ENCODE measurements at places on chromosomes 1 and 21.

DNA sequence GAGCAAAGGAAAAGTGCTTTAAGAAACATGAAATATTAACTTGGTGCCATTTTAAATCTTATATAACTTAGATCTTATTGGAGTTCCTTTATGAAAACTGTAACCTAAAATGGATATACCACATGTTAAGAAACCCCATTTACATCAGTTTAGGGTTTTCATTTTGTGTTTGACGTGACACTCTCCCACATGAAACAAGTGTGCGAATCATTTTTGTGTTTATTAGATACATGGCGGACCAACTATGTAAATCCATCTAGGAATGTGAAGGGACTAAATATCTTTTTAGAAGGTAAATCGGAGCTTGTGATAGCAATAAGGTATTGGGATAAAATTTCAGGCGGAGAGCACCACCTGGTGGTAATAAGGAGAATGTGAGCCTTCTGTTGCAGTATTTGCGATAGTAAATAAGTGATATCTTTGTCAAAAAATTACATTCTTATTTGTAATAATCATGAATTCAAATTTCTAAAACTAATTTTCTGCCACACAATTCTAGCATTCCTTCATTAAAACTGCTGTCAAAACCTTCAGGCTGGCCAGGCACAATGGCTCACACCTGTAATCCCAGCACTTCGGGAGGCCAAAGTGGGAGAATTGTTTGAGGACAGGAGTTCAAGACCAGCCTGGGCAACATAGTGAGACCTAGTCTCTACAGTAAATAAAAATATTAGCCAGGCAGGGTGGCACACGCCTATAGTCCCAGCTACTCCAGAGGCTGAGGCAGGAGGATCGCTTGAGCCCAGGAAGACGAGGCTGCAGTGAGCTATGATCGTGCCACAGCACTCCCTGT lies 31.3 kb downstream of the SMAP2 start:
- DNase-seq = peak; percentile 61

DNA sequence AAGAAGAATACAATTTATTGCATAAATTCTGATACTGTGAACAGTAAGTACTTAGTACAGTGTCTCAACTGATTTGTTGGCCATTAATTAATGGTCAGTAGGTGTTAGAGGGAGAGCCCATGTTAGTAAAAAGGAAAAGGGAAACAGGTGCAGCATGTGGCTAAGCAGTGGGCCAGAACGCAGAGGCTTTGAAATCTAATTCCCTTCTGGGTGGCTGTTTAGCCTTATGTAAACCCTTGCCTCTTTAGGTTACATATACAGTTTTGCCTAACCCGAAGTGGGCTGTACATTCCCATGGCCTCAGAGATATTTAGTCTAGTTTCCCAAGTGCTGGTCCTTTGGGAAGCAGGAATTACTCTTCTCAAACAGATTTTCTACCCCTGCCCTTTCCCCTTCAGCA lies 43.5 kb upstream of the BCL9 start:
- DNase-seq = no peak

DNA sequence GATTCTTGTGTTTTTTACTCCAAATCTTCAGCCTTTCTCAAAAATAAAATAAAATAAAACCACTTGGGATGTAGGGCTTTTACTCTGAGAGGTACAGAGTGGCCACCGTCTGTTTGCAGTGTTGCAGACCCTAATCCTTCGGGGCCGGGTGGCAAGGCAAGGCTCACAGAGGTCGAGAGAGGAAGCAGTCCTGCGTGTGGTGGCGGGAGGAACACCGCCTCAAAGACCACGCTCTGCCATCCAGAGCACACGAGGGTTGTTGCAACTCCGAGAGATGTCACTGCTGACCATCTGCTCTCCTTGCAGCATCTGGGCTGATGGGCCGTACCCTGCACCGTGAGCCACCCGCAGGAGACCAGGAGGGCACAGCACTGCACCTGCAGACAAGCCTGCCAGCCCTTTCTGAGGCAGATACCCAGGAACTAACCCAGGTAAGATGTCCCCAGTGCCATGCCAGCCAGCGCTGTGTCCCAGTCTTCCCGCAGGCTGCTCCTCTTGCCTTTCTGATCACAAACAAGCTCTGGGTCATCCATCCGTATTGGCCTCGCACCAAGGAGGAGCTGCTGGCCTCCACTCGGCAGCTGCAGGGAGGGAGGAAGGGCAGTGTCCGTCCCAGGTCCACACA lies 31.5 kb downstream of the SNAP47 start:
- DNase-seq = no peak

- DNase-seq = peak; percentile 53
These were observed 3.0 kb downstream of the TIAM1 start for GRCh38 chr21:31340942-31341487.

- DNase-seq = no peak
These were observed 102.5 kb upstream of the L1TD1 start for GRCh38 chr1:62092110-62092509.

DNA sequence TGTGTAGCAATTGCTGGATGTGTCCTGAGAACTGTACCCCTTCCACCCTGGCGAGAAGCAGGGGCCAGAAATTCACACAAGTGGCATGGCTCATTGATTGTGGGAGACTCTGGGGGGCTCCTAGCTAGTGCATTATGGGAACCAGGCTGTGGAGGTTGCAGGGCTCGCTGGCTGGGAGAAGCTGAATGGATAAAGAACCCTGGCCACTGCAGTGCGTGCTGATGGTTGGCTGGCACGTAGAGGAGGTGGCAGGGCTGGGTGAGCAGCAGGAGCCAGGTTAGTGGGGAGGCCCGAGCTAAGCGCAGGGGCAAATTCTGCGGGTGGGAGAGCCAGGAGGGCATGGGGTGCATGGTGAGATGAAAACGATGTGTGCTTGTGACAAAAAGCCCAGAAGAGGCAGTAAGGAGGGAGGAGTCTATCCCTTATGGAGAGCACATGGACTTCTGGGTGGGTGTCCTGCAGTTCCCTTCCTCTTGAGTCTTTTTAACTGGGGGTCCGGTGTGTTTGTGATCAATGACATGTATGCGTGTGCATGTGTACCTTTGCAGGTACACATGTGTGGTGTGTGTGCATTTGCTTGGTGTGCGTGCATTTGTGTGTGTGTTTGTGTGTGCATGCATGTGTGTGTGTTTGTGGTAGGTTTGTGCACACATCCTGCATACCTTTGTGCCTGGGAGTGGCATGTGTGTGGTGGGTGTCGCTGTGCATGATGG lies 3.6 kb downstream of the GUK1 start:
- no peak for DNase-seq

GRCh38 chr1:39672551-39672947 lies 642 bp upstream of the NT5C1A start:
- peak; percentile 59 for DNase-seq

DNA sequence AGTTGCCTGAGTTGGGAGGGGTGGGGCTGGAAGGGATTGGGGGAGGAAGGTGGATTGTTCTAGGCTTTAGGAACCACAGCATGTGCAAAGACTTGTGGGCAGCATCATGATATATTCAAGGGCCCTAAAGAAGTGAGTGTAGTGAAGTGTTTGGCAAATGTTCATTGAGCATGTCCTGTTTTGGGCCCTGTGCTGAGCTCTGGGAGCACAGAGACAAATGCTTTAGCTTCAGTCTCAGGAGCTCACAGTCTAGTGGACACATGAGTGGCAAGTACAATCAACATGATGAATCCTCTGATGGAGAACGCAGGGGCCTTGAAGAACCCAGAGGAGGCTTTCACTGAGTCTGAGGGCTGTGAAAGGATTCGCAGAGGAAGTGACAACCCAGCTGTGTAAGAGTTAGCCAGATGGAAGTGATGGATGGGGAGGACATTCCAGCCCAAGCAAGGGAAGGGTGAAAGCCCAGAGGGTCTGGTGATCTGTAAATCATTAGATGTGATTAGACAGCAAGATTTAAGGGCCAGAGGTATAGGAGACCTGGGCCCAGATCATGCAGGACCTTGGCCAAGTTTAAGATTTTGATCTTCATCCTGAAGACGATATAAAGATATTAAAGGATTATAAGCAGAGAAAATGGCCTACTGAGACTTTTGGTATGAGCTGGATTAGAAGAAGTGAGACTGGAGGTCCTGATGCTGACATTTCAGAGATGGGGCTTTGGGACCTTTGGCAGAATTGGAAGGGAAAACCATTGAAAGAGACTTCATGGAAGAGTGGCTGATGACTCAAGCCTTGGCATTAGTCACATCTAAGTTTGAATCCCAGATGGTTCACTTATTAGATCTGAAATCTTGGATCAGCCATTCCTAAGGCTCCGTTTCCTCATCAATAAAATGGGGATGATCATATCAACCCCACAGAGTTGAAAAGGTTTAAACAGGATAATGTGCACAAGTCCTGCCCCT lies 4.6 kb downstream of the IPO13 start:
- DNase-seq = no peak

GRCh38 chr1:78678324-78678723 lies 28.7 kb downstream of the IFI44 start:
- peak; percentile 25 for DNase-seq

DNA sequence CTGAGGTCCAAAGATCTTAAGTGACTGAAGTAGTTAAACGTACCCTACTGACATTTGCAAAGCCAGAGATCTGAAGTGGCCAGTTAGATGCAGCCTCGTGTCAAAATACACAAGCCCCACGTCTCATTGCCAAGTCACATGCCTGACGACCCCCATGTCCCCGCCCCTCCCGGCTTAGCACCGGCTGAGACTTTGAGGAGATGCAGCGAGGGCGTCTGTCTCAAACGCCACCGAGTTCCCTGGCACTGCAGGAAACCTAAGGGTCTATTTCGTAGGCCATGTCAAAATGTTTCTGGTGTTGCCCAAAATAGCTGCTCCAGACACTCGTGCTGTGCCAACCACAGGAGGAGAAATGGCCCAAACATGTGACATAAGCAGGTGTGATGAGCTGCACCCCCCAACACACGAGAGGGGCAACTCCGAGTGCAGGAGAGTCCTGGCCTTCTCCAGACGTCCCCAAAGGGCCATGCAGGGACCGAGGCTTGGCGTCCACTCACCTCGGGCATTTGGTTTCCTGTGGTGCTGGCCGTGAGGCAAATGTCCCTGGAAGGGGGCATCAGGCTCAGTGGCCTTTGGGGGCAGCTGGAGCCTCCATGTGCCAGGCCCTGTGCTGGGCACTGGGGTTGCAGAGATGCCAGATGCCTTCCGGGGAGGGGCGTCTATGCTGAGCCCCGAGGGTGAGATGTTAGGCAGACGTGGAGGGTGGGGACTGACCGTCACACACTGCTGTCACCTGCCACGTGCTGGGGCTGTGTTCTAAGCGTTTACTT lies 67.0 kb downstream of the MATN1 start:
- no peak for DNase-seq

GRCh38 chr1:30412241-30413110 lies 310.9 kb downstream of the MATN1 start:
- peak; percentile 25 for DNase-seq

- DNase-seq = no peak
These were observed 37.1 kb upstream of the ANGPTL7 start for GRCh38 chr1:11151826-11152612.

- no peak for DNase-seq
These were observed 59.7 kb downstream of the MRPL37 start for GRCh38 chr1:54259546-54260140.

DNA sequence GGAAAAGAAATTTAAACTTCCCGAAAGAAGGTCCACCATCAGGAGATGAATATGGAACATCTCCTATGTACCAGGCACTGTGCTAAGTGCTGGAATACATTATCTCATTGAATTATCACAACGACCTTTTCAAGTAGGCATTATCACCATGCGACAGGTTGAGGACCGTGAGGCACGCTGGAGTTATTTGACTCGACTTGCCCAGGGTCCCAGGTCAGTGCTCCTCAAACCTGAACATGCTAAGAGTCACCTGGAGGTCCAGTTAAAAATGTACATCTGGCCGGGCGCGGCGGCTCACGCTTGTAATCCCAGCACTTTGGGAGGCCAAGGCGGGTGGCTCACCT lies 15.9 kb upstream of the AGTRAP start:
- DNase-seq = no peak

GRCh38 chr1:2404890-2405511 lies 7.4 kb downstream of the PEX10 start:
- DNase-seq = no peak

GRCh38 chr1:92502247-92502646 lies 15.5 kb upstream of the GFI1 start:
- DNase-seq = no peak

DNA sequence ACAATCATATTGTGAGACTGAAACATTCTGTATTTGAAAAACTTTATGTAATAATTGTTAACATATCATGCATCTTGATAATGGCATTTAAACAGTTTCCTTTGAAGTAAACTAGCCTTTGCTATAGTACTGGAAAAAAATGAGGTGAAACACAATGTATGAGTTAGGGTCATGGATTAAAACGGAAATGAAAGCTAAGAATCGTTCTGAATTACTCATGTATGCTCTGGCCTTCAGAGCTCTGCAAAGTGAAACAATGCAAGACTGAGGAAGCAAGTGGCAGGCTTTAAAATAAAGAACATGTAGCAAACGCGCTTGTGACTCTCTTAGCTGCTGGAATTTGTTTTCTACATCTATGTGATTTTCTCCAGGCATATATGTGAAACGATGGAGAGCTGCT lies 317.1 kb downstream of the DPYD start:
- no peak for DNase-seq

DNA sequence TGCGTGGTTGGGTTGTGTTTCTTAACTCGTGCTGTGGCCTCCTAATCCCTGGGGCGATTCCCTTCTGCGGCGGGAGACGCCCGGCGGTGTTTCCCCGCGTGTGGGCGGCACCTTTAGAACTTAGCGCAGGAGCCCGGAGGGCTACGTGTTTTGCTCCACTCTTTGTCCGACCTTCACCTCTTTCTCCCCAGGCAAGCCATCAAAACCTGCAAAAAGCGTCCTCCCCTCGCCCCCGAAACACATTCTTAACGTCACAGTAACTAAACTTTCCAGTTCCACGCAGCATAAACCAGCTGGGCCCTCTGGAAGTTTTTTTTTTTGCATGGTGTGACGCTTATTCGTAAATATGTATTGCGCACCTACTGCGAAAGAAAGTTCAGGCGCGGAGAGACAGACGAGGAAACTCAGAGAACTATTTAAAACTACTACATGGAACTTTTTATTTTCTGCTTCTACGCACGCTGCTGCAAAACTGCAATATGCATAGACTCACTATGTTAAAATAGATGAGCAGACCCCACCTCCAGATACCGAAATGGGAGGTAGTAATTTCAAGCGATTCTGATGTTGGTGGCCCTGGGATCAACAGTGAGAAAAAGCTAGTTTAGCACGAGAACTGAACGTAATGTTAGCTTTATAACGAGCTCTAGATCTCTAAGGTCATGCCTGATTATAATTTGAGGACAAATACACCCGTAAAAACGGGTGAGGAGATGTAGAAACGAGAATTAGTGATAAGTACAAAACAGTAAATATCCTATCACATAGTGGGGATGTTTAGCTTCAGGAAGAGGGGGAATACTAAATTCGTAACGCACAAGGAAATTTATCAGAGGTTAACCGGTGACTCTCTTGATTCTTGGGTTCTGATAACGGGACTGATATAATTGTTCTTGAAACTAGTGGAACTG lies 920 bp downstream of the MTR start:
- DNase-seq = peak; percentile 87

- DNase-seq = peak; percentile 98
These were observed at the start of gene NOC2L for GRCh38 chr1:958823-959730. NOC2L (minus strand) TSS chr1:959256; CDS start chr1:959240, 16 bp downstream.
